Prostate gland (tissue), 2 donors: ENCODE measurements at places on chromosomes 2 and 18. TPM values are rescaled to one million over a fixed set of nuclear protein-coding genes. Genes with fewer than 3 reads are reported as not detected.

Gene BOLL
- total RNA-seq = 13.9 TPM

- DNase-seq = no peak
Measured at GRCh38 chr2:71078624-71079023, 10.2 kb downstream of the NAGK start.

GRCh38 chr2:5977477-5977876 is 285.3 kb downstream of the SOX11 start:
- DNase-seq = no peak

DNA sequence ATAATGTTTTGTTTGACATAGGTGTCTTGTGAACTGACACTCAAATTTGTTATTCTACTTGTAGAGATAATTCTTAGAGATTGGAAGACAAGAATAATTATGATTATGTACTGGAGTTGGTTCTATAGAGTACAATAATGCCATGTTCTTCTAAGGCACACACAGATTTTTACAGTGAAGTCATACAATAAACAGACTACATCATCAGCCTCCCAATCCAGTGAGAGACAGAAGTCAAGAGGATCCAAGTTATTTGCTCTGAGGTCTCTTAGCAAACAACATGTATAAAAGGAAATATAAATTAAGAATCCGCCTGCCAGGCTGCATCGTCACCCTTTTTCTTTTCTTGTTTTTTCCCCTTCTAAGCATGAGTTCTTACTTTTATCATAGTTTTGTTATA is 613.5 kb upstream of the SETBP1 start:
- DNase-seq = no peak

Gene PLCD4
- total RNA-seq = 1.1 TPM

Gene CHN1
- total RNA-seq = 7.8 TPM

Gene CFAP53
- 0.59 TPM for total RNA-seq

Gene METTL4
- 8.3 TPM for total RNA-seq

DNA sequence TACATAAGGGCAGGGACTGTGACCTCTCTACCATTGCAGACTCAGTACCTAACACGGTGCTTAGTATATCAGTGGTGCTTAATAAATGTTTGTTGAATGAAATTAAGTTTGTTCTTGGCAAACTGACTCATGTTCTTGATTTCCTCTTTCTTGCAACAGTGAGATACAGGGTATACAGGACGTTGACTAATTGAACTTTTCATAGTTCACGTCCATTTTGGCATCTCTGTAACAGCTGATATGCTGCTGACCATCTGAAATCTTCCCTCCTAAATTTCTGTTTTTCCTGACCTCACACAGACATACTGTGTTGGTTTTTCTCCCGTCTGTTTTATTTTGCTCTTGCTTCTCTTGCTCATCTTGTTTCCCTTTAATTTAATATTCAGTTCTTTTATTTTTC is 44.2 kb downstream of the LHCGR start:
- DNase-seq = no peak

Gene RGPD3
- total RNA-seq = 2.4 TPM
